ENCODE measurements at places on chromosomes 5 and 9.

DNA sequence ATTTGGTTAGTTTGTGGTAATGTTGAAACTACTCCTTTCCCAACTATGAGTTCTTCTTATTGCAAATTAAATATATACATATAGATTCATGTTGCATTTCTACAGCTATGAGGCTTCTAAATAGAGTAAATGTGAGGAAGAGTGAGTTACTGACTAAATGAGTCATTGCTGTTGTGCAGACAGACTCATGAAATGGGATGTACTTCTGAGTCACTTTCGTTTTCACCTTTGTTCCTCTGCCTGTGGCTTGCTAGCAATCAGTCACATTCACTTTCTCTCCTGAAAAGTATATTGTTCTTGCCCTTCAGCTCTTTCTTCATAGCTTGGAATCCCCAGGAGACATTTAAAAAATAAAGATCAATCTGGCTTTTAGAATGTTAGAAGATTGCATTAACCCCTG lies 295.5 kb upstream of the SMC2 start:
- no peak for DNase-seq

DNA sequence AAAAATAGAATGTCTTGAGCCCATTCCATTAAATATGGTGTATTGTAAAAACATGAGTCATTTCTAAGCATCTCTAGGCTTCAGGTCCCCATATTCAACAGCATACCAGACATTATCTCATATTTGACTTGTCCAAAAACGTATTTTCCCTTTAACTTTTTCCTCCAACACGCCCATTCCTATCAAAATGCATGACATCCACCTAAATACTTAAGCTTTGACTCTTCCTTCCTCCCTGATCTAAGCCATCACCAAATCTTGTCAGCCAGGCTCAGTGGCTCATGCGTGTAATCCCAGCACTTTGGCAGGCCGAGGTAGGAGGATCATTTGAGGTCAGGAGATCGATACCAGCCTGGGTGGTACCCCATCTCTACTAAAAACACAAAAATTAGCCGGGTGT lies 23.9 kb downstream of the VCP start:
- DNase-seq = no peak

GRCh38 chr9:16325966-16326365 lies 544.5 kb downstream of the BNC2 start:
- no peak for DNase-seq

DNA sequence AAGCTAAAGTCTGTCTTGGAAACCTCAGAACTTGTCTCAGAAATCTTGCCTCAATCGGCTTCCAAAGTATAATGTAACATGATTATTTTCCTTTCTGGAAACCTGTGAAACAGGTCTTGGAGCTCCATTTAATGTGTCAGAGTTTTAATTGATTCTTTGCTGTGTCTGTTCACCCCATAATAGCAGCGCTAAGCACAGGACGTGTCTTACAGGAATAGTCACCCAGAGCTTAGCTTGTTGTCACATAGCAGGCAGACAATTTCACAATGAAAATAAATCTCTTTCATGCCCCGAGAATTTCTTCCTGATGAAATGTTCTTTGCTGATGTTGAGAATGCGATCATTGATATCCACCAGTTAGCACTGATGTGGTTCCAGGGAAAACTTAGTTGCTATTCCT lies 40.2 kb upstream of the PTPN3 start:
- no peak for DNase-seq

- peak; percentile 68 for DNase-seq
Observed at GRCh38 chr9:557601-558201, 283.8 kb upstream of the DMRT1 start.

DNA sequence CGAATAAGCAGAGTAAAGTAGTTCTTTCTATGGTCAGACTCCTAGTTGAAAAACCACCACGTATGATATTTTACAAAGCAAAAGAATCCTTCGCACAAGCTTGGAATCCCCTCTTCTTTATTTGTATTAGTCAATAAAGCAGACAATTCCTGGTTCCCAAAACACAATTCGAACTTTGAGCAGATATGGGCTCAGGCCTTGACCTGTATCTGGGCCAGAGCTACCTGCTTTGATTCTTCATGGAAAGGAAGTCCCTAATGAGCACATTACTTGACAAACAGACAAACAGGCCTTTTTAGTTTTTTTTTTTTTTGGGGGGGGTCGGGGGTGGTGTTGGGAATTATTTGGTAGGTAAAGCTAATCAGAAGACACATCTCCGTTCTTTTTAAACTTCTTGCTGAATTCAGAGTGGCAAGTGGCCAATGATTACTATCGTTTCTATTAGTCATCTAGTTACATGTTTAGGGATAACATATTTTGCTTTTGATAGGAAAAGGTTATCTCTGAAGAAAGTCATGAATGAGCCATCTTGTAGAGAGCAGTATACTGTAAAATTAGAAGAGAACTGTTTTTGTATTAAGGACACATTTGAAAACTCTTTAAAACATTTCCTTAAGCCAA lies 116.6 kb upstream of the HMHB1 start:
- DNase-seq = no peak

GRCh38 chr5:67660149-67660548 lies 463.6 kb upstream of the CD180 start:
- DNase-seq = no peak

DNA sequence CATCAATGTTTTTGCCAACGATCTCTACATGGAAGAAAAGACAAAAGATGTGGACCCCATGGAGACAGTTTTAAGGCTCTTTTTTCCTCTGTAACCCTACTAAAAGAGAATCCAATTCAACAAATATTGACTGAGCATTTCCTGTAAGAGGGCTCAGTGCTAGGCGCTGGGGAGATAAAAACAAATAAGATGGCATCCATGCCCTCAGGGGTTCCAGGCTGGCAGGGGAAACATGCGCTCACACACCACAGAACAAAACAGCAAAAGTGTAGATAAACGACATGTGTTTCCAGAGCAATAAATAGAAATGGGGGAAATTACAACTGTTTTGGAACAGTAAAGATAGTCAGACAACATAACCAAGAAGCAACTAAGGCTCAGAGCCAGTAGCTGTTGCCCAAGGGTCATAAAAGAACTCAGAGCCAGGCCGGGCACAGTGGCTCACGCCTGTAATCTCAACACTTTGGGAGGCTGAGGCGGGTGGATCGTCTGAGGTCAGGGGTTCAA lies 25.2 kb downstream of the ZNF608 start:
- DNase-seq = no peak

DNA sequence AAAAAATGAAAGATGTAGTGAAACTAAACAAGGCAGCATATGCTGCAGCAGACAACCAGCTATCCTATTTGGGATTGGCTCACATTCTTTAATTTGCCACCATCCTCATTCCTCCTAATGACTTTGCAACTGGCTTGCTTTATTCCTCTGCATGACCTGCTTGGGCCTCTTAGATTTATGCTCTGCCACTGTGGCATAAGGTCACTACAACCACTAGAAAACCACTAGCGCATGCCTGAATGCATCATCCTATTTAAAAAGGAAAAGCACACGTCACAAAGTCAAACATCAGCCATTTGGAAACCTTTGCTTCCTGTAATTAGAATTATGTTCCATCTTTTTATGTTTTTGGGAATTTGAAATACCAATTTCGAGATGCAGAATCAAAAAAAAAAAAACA lies 40.8 kb upstream of the CCDC152 start:
- no peak for DNase-seq

GRCh38 chr5:118775790-118776499 lies 212.4 kb downstream of the DTWD2 start:
- no peak for DNase-seq

GRCh38 chr9:120431268-120431667 lies 148.7 kb downstream of the CDK5RAP2 start:
- DNase-seq = no peak

- no peak for DNase-seq
Observed at GRCh38 chr9:2267181-2267745, 252.1 kb downstream of the SMARCA2 start.

GRCh38 chr5:137279521-137280231 lies 219.4 kb downstream of the SPOCK1 start:
- no peak for DNase-seq

- peak; percentile 14 for DNase-seq
Observed at GRCh38 chr9:12739014-12739652, 35.7 kb upstream of the LURAP1L start.

DNA sequence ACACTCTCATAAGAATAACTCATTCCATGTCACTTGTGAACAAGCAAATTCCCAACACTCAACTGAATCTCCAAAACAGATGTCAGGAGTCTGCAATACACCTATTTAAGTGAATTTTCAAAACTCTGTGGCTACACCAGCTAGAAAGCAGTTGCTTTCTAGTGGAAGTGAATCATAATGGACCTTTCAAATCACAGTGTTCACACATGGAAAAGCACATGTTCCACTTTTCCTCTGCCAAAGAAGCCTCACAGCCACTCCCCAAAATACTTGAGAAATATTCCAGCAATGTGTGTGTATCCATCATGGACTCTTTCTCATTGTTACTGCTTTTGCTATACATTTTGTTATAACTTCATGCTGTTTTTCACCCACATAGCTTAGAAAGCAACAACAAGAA lies 17.4 kb downstream of the MARCHF3 start:
- no peak for DNase-seq

DNA sequence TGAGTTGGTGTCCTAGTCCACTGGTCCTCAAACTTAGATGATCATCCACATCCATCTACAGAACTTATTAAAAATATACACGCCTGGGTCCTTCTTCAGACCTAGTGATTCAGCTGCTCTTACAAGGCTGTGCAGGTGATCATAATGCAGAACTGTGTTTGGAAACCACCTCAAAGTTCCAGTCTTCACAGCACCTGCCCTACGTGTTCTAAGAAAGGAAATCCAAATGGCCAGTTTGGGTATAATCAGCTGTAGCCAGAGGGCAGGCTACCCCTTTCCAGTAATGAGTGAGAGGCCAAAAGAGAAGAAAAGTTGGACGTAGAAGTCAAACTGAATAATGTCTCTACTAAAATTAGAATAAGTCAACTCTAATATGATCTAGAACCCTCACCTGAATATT lies 15.4 kb downstream of the REEP5 start:
- no peak for DNase-seq

- DNase-seq = no peak
Observed at GRCh38 chr9:35923927-35924763, 14.9 kb downstream of the SPAAR start.

DNA sequence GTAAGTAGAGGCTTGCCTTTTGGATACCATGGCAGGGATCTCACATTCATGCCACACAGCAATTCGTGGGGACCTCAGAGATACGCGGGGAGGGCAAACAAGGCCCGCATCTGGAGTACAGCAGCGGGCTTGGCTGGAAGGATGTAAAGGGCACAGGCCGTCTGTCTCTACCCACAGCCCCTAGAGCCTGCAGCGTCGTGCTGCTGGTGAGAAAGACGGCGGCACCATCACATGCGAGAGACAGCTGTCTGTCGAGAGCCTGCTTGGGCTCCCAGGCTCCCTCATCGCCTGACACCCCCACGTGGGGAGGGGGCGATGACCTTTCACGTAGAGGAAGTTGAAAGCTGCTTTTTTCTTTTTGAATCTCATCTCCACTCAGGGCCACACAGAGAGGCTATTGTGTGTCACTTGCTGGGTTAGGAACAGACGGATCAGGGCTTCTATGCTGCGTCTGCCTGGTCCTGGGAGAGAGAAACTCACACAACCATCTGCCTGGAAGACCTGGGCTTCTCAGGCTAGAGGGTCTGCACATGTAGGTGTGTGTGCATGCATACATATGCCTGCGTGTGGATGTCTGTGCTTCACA lies 134.6 kb upstream of the PPP1R26 start:
- DNase-seq = no peak

DNA sequence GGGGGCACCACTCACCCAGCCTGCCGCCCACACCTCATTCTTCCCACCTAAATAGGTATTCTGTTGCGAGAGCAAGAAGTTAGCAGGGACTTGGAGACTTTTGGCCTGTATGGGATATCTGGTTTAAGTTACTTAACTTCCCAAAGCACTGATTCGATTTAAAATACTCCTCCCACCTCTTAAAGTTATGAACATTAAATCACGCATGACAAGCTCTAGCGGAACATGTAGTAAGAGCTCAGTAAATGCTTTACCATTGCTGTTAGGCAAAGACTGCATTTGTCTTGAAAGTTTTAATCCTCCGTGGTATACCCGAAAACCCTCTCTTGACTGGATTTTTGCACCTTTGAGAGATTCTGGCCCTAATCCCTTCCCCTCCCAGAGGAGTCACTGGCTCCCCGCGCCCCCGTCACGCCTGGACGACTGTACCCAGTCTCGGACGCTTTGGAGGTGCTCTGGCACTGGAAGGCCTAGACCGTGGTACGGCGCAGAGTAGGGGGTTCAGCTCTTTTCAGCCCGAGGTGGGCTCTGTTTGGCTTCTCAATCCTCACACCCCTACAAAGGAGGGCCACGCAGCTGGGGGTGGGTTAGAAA lies 4.4 kb downstream of the GDNF start:
- DNase-seq = no peak

- no peak for DNase-seq
Observed at GRCh38 chr5:179978792-179979191, 71.1 kb upstream of the TBC1D9B start.

DNA sequence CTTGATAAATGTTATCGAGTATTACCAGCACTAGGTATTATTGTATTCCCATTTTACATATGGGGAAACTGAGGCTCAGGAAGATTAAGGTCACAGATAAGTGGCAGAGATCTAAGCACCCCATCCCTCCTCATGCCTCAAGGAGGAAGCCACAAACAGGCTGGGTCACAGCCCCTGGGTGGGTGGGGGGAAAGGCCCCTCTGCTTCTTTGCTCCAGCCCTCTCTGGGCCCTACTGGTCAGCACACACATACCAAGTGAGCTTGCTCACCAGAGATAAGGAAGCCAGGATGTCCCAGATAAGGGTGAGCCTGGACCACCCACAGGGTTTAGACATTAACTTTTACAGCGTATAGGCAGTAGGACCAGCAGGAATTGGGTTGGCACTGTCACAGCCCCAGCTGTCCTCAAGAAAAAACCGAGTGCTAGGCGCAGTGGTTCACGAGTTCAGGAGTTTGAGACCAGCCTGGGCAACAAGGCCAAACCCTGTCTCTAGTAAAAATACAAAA lies 45.3 kb downstream of the STK10 start:
- DNase-seq = no peak

DNA sequence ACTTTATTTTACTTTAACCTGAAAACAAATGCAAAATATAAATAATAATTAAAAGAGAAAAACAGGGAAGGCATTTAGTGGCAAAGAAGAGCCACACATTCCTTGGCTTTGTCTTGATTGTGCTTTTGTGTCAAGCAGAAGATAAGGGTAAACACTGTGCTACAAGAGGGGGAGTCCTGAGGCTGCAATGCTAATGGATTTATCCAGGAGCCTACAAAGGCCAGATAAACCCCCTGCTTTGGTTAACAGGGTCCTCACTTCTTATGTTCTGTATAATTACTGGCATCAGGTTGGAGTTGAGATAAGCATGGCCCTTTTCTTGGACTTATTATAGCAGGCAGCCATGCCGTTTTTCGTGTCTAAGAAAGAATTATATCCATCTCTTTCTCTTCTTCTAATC lies 302.8 kb downstream of the EFNA5 start:
- peak; percentile 30 for DNase-seq

- DNase-seq = no peak
Observed at GRCh38 chr5:65874241-65874640, 52.1 kb upstream of the ERBIN start.

GRCh38 chr5:79849486-79850315 lies 141.4 kb downstream of the MTX3 start:
- DNase-seq = no peak

Measured in GM23338 (cell line).